NCI-H510A treated with DMSO at 0.1 percent for 48 hours (cell line): ENCODE measurements at places on chromosomes 1 and 21.

DNA sequence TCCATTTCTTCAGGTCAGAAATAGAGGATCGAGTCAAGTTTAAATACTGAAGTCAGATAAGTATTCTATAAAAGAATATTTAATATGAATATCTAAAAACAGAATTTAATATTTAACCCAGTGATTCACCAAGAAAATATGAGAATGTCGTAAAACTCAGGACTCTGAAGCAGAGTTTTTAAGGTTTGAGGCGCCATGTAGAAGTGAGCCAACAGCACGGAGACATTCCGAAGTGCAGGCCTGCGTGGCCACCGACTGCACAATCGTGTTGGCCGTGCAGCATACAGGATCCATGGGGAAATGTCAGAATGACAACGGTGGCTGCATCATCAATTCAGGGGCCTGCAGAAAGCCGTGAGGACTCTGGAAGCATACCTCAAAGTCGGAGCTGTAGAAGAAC lies 23.4 kb downstream of the MRAP start:
- no peak for DNase-seq

DNA sequence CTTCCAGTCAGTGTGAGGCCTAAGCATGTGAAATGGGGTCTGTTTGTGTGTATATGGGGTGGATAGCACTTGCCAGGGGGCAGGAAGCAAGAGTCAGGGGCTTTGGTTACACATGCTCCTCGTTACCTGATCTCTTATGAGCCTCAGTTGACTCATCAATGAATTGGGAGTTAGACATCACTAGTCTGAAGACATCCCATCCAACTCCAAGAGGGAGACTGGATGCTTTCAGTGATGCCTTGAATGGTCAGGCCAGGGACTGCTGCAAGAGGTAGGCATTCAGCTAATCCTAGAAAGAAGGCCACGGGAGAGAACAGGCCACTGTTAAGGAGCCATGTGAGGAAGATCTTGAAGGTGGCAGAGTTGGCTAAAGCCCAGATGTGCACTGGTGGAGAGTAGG lies 6.3 kb downstream of the RAB25 start:
- DNase-seq, result no peak

GRCh38 chr1:114524944-114525343 lies 13.9 kb upstream of the TRIM33 start:
- peak; percentile 4 for DNase-seq

DNA sequence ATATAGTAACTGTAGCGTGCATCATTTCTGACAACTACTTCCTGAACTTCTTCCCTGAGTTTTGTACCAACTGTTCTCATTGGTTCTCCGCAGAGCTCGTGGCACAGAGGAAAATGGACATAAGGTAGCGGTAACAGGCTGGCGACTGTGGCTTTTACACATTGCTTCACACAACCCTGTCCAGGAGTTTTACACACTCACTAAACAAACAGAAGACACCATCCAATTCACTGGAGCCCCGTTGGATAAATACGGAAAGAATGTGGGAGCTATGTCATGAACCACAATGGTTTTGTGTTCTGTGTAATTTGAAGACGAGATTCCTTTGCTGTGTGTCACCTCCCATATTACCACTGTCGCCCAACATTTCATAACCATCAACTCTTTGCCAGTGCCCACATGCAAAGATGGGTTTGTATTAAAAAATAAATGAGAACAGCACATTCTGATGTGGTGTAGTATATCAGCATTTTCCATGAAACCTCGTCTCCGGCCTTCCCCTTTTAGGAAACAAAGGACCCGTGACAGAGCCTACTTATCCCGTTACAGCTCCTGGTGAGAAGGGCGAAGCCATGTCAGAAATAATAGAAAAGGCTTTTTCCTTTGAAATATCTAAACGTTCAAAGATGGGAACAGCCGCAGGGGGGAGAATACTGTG lies 47.4 kb upstream of the ENAH start:
- no peak for DNase-seq

- no peak for DNase-seq
Observed at GRCh38 chr1:87219141-87219540, 109.5 kb upstream of the LMO4 start.

DNA sequence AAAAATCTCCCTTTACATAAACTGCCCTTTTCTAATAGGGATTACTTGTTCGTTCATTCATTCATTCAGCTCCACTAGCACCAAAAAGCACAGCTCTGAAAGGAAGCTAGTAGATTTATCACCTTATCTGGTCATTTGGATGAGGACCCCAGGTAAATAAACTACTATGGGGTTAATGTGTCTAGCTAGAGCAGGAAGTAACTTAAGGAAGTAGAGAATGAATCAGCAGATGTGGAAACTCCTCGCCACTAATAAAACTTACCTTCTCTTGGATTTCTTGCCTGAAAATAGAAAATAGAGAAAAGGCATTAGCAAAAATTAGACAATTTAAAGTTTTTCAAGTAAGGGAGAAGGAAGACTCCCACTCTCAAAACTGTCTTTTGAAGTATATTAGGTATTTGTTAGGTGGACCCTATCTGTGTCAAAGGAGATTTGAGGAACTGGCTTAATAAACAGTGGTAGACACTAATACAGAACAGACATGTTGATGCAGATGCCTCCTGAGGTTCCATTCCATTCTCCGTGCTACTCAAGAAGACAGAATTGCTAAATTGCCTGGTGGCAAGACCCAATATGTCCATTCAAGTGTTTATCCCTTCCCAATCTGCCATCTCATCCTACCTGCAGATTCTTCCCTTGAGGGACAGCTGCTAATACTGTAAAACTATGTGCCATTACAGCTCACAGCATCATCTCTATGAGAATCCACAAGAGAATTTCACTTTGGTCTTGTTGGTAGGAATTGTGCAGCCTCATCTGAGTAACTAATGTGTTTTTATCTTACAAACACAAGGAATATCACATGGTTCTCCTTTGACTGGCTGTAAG lies 14.9 kb downstream of the SELL start:
- no peak for DNase-seq

DNA sequence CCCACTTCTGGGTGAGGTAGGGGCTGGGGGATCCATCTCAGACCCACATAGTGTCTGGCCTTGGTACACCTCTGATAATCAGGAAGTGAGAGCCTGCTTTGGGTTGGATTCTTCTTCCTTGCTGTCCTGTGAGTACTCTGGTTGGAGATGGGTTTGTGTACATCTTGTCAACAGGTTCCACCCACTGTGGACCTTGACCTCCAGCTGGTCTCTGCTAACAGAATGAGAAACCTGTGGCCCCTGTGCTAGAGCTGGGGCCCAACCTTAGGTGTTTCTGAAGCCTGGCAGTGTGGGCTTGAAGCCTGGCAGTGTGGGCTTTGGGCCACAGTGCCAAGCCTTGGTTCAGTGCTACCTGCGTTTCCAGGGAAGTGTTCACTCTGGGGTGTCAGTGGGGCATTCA lies 2.6 kb downstream of the ZBTB48 start:
- DNase-seq, result peak; percentile 74

GRCh38 chr1:245060684-245061374 lies 94.0 kb upstream of the KIF26B start:
- no peak for DNase-seq

GRCh38 chr1:6484826-6485167 lies 6.7 kb downstream of the PLEKHG5 start:
- no peak for DNase-seq

DNA sequence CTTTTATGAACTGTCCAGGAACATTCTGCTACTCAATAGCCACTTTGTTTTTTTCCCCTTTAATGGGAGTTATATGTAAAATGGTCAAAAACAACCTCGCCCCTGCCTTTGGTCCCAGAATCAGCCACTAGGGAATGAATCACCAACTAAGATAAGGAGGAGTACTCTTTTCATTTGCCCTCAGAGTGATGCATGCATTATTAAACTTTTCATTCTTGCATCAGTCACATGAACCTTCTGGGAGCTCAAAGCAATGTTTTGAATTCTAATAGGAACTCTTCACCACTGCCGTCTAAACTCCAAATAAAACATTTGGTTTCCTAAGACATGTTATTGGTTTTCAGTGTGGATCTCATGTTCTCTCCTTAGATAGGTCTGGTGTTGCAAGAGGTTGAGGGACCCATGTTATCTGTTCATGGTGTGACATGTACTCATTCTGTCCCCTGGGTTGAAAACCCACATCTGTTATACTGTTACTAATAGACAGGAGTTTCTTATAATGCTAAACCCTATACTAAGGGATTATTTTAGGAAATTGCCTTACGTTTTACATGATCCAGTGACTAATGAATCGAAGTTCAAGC lies 17.8 kb upstream of the HSD17B7 start:
- no peak for DNase-seq

DNA sequence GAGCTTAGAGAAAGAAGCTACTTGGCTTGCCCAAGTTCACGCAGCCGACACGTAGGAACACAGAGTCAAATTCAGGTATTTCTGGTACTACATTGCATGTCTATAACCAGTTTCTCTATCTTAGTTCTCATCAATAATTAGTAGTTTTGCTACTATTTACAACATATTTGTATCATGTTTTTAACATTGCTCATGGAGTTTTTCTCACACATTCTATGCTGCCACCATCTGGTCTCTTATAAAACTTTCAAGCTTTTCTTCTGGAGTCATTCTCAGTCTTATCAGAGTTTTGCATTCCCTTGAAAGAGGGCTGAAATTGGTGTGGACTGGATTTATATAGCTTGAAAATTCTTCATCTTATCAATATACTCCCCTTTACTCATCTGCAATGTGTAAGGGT lies 118.8 kb upstream of the PALMD start:
- DNase-seq, result no peak

GRCh38 chr21:36608897-36609225 lies 90.1 kb upstream of the SIM2 start:
- no peak for DNase-seq

DNA sequence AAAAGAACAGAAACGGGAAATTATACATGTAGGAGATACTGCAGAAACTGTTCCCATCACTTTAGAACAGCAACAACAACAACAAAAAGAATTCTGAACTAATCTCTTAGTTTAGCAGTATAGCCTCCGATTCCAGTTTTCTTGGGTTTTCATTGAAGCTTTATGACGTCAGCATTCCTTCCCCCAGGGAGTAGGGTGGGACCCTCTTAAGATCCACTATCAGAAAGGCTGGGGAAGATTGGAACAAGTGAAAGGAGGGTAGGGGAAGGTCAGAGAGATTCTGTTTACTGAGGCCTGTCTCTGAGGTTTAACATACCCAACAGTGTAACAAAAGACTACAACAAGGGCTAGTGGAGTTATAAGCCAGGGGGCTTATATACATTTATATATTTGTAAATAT lies 121.4 kb upstream of the OLFM3 start:
- DNase-seq, result no peak

DNA sequence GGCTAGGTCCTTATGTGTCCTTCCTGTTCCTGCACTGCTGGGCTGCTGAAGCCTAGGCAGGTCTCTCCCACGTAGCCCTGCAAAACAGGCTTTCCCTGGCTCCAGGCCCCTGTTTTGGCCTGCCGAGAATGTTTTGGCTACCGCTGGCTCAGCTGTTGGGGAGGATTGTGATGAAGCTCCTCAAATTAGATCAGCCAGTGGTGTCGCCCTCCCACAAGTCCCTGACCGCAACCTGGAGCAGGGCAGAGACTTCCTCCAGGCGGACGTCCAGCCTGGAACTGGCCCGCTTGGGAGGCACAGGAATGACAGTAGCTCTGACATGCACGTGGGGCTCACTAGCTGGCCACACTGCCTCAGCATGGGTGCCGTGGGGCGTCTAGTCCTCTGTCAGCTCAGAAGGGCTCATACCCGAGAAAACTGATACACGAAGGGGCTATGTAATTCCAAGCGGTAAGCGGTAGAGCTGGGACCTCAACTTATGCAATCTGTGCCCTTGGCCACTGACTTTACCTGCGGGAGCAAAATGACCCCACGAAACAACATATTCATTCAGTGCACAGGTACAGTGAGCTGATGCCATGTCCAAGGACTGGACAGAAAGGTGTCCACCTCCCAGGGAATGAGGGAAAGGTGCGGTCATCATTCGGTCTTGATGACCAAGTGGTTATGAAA lies 26.6 kb downstream of the DHRS3 start:
- no peak for DNase-seq

DNA sequence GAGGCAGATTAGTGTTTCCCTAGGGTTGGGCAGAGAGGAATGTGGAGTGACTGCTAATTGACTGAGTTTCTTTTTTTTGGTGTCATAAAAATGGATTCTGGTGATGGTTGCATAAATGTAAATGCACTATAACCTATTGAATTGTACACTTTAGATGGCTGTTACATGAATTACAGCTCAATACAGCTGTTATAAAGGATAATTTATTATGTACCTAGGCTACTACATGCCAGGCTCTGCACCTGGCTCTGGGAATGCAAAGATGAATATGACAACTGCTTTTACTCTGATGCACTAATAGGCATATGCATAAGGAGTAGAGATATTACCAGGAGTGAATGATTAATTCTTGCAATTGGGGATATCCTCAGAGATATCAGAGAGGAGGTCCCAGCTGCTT lies 345.3 kb downstream of the PTBP2 start:
- no peak for DNase-seq

- DNase-seq, result no peak
Observed at GRCh38 chr1:171664976-171665375, 12.5 kb upstream of the MYOC start.

GRCh38 chr1:831522-831921 lies 92.2 kb upstream of the SAMD11 start:
- DNase-seq, result no peak

DNA sequence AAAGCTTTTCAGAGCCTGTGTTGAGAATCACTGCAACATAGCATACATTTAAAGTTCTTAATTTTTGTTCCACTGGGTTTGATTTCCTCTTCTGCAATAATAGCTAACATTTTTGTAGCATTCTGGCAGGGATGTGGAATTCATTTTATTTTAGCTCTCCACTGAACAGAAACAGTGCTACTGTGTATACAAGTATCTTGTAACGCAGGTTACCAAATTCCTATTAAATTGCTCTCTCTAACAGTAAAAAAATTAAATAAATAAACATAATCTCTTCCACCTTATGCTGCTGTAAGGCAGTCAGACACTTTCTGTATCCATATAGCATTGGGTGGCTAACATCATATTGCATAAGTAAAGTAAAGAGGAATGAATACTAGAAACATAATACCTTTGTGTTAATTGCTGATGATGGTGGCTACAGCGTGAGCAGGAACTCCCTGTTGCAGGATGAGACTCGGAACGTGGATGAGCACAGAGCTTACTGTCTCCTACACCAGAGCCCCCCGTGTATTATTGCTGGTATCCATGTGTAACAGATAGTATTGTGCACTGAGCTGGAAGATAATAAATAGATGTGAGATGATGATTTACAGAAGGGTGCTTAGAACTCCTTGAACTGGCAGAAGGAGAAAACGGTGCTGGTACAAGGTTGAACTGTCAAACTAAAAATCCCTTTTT lies 276.9 kb upstream of the SNX7 start:
- no peak for DNase-seq

- no peak for DNase-seq
Observed at GRCh38 chr21:29293495-29293894, 5.2 kb upstream of the BACH1 start.

DNA sequence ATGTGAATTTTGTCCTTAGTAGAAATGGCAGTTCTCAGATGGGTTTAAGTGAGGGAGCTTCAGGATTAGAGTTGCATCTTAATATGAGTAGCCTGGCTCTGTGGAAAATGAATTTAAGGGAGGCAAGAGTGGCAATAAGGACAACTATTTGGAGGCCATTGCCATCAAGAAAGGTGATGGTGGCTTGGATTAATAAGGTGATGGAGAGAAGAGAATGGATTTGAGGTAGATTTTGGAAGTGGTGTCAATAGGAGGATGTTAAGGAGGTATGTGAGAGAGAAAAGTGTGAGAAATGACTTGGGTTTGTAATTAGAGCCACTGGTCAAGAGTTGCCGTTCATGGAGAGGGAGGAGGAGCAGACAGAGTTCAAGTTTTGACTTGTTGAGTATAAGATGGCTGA lies 16.3 kb downstream of the CLIC4 start:
- DNase-seq, result no peak

- no peak for DNase-seq
Observed at GRCh38 chr1:236952246-236953003, 51.8 kb downstream of the MT1HL1 start.
